ENCODE measurements at places on chromosomes 4 and X.

DNA sequence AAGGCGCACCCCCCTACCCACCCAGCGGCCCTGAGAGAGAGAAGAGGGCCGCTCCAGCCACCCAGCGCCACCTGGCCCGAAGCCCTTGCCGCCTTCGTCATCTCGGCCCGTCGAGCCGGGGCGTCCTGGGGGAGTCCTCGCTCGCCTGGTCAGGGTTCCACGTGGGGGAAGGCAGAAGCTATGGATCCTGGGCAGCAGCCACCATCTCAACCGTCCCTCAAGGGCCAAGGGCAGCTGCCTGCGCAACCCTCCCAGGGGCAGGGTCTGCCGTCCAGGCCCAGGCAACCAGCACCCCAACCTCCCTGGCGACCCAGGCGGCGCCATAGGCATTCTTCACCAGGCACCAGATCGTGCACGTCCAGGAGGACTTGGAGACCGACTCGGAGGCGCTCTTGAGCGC lies 51.5 kb upstream of the IL13RA2 start:
- no peak for DNase-seq

GRCh38 chr4:16270454-16271328 lies 44.4 kb upstream of the TAPT1 start:
- no peak for DNase-seq

- no peak for DNase-seq
These were observed at the start of gene SMARCA1 for GRCh38 chrX:129523079-129523911. Gene SMARCA1, minus strand, starts transcription at chrX:129523490. Its CDS starts 120 bp downstream, at chrX:129523370.

DNA sequence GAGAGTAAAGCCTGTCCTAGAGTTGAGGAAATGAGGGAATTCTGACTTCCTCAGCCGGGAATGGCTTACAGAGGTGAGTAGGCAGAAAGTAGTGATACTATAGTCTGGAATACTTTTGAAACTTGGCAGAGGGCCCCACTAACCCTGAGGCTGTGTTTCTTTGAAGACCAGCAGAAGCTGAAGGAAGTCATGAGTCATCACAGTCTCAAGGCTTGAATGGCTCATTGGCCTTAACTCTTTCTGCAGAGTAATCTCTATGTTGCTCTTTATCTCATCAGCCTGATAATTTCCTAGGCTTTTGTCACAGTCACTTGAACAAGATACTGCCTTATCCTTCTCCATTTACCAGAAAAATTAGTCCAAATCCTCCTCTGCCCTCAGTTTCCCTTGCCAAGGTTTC lies 80.8 kb downstream of the ANKRD50 start:
- DNase-seq, result peak; percentile 99

DNA sequence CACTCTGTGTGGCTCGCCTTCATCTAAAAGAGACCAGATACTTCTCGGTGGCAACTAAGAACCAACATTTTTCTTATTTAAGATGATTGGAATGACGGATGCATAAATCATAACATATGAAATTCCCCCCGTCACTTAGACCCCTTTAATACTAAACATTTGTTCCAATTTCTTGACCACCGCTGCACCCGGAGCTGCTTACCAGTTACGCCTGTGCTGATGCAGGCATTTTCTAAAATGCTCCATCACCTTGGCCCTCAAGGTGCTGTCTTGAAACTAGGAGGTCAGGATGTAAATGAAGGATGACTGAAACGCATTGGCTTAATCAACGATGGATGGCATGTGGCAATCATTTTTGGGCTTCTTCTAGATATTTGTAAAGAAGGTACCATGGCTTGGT lies 130.0 kb downstream of the CPZ start:
- no peak for DNase-seq

DNA sequence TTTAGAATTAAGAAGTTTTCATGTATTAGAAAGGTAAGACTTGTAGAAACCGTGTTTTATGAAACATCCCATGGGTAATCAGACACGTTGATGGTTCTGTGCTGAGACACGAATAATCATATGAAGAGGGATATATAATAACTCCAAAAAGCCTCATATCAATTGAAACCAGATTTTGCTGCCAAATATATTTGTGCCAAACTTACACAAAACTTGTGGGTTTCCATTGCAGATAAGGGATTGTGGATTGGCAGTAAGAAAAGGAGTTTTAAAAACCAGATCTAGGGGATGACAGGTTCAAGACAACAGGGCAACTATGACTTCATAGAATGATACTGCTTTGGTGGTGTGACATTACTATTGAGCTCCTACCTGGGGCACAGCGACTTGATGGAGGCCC lies 616.1 kb downstream of the BCOR start:
- DNase-seq, result no peak

DNA sequence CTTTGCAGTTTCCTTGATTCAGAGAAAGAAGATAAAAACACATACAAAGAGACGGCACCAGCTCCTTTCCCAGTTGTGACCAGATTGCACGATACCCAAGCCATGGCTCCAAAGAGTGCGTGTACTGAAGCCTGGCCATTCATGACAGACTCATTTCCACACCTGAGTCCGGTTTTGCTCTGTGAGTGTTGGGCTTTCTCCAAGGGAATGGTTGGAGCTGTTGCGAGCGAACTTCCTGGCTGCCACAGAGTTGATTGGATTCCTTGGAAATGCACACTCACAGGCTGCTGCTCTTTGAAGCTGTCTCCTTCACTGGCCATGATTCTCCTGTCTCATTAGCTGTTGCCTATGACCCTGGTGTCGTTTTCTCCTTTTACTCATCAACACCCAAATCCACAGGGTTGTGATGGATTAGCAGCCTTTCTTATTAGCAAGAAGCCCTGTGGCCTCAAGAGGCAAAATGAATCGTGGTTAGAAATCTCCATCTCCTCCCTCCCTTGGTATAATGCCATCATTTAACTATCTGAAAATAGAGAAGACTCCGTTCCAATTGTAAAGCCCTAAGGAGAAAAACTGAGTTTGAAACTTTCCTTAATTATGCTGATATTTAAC lies 43.9 kb upstream of the BBS12 start:
- no peak for DNase-seq

GRCh38 chr4:155407480-155407879 lies 30.7 kb upstream of the MAP9 start:
- no peak for DNase-seq

GRCh38 chrX:124421898-124422655 lies 75.7 kb downstream of the SH2D1A start:
- DNase-seq, result no peak

DNA sequence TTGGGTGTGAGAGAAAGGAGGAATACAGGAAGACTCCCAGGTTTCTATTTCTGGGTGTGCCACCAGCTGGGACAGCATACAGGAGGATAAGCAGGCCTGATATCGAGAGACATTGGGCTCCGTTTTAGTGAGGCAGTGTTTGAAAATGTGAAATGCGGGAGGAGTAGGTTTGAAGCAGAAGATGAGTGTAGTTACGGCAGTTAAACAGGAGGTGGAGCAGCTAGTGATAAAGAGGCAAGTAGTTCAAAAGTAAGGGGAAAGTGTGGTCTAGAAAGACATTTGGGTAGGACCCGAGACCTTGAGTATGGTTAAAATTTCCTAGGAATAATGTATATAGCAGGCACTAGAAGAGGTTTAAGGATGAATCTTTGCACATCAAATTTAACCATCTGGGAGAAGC lies 42.4 kb downstream of the DCUN1D4 start:
- DNase-seq, result no peak

DNA sequence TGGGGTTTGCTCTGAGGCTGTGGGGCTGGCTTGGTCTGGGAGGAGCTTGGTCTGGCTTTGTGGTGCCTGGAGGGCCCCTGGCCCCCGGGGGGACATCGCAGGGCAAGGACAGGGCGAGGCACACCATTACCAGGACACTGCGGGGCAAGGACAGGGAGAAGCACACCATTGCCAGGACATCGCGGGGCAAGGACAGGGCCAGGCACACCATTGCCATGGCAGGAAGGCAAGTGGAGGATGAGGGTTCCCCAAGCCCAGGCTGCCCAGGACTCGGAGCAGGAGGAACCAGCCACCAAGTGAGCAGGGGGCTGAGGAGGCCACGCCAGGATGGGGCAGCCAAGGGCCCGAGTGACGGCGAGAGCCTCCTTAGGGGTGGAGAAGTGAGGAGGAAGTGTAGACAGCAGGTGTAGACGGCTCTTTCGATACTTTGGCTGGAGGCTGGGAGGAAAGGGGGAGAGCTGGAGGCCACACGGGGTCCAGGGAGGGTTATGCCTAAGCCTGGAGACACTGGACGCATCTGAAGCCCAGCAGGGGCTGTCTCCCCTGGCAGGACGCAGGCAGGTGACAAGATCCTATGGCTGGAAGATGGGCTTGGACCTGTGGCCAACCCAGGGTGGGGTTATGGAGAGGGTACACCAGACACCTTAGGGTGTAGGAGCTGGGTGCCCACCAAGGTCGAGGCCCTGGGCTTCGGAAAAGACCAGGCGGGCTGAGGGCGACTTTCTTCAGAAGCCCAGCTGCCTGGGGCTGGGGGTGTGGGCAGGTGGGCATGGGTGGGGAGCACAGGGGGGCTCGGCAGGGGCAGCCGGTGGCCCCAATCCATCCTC lies 7.3 kb downstream of the NKX1-1 start:
- no peak for DNase-seq

GRCh38 chr4:96375367-96375766 lies 535.5 kb downstream of the PDHA2 start:
- DNase-seq, result no peak

GRCh38 chr4:159010100-159010499 lies 92.8 kb upstream of the RAPGEF2 start:
- DNase-seq, result no peak

DNA sequence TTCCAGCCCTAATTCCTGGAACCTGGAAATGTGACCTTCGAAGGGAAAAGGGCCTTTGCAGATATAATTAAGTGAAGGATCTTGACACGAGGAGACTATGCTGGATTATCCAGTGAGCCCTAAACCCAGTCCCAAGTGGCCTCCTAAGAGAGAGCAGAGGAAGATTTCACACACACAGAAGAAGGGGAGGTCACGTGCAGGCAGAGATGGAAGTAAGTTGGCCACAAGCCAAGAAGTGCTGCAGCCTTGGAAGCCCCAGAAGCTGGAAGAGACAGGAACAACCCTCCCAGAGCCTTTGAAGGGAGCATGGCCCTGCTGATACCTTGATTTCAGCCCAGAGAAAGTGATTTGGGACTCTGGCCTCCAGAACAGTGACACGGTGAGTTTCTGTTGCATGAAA lies 51.9 kb downstream of the EVC2 start:
- no peak for DNase-seq

DNA sequence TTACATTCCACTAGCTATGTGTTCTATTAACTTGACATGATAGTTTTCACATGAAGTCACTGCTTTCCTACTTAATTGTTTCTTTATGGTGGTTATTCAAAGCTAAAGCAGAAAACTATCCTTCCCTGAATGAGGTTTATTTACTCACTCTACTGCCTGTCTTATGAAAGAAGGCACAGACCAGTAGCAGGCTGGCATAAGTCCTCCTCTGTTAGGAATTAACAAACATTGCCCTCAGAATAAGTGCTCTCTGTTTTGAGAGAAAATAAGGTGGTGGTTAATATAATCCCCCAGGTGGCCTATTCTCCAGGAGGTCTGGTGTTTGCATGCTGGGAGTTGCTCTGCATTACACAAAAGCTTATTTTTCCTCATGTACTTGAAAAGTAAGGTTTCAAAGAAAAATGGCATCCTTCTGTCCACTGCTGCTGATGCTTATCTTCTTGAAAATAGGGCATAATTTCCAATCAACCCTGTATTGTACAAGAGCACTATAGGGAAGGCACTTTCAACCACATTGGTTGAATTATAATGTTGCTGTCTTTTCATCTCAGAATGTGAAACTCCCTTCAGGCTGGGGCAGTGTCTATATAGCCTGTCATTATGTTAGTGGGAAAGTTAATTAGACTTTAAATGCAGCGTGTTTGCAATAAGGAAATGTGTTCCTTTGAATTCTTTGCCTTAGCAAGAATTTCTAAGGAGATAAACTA lies 119.7 kb upstream of the TBC1D9 start:
- DNase-seq, result no peak

DNA sequence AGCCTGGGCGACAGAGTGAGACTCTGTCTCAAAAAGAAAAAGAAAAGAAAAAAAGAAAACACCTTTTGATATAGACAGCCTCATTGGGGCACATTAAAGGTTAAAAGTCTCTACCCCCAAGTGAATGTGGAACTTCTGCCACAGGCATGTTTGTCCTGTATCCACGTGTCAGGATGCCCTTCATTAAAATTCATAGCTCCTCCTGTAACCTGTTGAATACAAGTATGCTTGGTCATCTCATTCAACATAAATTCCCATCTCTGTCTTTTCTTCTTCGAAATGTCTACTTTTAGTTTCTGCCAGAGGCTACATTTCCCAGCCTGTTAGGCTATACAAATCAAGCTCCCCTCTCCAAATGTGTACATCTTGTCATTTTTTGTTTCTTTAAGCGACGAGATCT lies 25.8 kb downstream of the P2RY8 start:
- no peak for DNase-seq

Data from SK-N-MC (cell line).